ENCODE measurements at places on chromosomes 4 and X.

- no peak for DNase-seq
These were observed 36.7 kb upstream of the H2AZ1 start for GRCh38 chr4:99986792-99987191.

DNA sequence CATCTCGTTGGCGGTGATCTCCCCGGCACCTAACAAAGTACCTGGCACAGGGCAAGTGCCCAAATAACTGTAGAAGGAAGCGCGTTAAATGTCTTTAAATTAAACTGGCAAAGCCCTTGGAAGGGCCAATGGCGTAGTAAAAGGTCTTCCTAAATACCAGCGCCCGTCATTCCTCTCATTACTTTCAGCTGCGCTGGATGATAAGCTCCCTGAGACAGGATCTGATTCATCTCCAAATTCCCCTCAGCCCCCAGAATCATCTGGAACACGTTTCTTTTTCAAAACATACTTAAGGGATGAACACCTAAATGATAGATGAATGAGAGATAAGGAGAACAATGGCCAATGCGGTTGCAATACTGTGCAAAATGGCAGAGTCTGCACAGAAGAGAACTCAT is 95.1 kb downstream of the AFAP1 start:
- no peak for DNase-seq

- DNase-seq: peak; percentile 33
These were observed 407.9 kb downstream of the PCDH18 start for GRCh38 chr4:137124278-137124932.

DNA sequence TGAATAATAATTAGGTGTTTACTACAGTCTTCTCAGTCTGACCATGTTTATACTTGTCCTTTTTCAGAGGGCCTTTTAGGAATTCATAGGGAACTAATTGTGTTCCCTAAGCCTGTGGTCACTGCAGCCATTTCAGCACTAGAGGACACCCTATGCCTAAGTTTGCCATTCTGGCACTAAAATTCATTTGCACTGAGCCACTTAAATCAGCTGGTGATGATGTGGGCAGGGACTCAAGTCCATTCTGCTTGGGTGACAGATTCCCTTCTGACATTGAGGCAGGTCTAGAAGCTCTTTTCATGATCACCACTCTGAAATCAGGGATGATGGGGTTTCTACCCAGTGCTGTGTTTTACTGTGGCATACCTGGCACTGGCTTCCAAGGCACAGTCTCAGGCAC is 1178.9 kb upstream of the DIAPH2 start:
- DNase-seq: no peak

- no peak for DNase-seq
These were observed 42.8 kb downstream of the CUL4B start for GRCh38 chrX:120517936-120518335.

GRCh38 chr4:84652478-84652877 is 69.6 kb downstream of the CDS1 start:
- peak; percentile 20 for DNase-seq

DNA sequence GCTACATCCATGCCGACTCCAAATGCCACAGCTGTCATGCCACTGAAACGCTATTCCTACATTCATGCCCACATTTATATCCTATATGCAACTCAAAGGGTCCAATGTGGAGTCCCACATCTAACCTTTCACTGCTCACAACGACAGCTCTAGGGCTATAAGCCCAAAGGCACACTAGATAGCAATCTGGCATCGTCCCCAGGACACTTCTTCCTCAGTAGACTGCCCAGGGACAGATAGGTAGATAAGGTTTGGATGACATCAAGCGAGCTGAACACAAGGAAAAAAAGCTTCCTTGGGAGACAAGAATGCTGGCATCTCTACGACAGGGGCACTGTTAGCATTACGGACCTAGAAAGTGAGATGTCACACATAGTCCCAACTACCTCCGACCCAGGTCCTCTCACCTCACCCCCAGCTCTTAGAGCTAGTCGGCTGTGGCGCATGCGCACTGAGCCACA is 685 bp downstream of the RAB9B start:
- DNase-seq: peak; percentile 7

- no peak for DNase-seq
These were observed 208.7 kb downstream of the SOWAHB start for GRCh38 chr4:76689145-76689817.

GRCh38 chr4:93480452-93480851 is 348.1 kb upstream of the ATOH1 start:
- no peak for DNase-seq

DNA sequence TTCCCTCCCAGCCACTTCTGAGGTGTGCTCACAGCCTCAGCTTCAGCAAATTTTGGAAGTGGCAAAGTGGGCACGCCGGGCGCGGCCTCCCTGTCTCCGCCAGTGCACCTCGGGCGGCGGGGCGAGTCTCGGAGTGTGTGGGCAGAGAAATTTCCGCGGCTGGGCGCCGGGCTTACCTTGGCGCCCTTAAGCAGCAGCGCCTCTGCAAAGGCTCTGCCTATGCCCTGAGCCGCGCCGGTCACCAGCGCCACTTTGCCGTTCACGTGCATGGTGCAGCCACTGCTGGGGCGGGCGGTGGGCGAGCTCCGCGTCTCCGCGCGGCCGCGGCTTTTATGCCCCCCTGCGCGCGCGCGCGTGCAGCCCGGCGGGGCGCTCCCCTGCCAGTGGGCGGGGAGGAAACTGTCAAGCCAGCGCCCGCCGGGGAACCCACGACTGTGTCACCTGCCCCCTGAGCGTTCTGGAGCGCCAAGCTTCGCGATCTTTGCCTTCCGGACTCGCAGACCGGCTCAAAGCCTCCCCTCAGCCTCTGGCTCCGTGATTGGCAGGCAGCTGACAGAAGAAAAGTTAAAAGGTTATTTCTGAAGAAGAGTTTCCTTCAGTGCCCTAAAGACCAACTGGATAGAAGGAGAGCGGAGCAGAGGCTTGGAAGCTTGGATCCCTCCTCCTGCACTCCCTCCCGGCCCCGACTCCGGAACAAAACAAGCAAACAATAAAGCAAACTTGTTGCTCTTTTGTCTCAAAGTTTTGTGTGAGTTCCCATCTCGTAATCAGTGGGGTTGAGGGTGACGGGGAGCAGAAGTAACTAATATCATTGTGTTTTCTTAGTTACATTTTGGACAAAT is at the start of gene HPGD:
Gene HPGD, minus strand, starts transcription at position 306 of the 842 bp plus-strand sequence. Its CDS starts 37 bp downstream, at position 269.
- no peak for DNase-seq

GRCh38 chrX:103674531-103675454 is 11.7 kb downstream of the MORF4L2 start:
- no peak for DNase-seq

- no peak for DNase-seq
These were observed 39.0 kb downstream of the PLAC8 start for GRCh38 chr4:83075311-83076095.

GRCh38 chr4:38625508-38625907 is 38.5 kb upstream of the KLF3 start:
- no peak for DNase-seq

GRCh38 chrX:35016051-35016450 is 73.5 kb downstream of the FAM47B start:
- no peak for DNase-seq

Measured in RPMI8226 (cell line).